ENCODE measurements at places on chromosomes 2 and 18. TPM values are rescaled to one million over a fixed set of nuclear protein-coding genes. Genes with fewer than 3 reads are reported as not detected.

DPP10 gene
- total RNA-seq: 73.0 TPM

DNA sequence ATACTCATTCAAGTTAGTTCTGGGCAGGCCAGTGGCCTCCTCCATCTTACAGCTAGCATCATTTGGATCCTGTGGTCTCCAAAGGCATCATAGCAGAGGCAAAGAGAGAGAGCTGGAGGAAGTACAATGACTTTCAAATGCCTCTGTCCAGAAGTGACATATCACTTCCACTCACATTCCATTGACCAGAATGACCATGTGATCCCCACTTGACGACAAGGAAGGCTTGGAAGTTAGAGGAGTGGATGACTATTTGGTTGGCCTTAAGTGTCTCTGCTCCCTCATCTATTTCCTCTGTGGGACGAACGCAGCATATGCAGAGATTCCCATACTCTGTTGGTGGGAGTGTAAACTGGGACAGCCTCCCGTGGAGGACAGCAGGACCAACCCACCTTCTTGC, 27.8 kb upstream of the MLPH start:
- no peak for DNase-seq

GRCh38 chr18:24831871-24832665, 371.6 kb downstream of the HRH4 start:
- no peak for DNase-seq

DNA sequence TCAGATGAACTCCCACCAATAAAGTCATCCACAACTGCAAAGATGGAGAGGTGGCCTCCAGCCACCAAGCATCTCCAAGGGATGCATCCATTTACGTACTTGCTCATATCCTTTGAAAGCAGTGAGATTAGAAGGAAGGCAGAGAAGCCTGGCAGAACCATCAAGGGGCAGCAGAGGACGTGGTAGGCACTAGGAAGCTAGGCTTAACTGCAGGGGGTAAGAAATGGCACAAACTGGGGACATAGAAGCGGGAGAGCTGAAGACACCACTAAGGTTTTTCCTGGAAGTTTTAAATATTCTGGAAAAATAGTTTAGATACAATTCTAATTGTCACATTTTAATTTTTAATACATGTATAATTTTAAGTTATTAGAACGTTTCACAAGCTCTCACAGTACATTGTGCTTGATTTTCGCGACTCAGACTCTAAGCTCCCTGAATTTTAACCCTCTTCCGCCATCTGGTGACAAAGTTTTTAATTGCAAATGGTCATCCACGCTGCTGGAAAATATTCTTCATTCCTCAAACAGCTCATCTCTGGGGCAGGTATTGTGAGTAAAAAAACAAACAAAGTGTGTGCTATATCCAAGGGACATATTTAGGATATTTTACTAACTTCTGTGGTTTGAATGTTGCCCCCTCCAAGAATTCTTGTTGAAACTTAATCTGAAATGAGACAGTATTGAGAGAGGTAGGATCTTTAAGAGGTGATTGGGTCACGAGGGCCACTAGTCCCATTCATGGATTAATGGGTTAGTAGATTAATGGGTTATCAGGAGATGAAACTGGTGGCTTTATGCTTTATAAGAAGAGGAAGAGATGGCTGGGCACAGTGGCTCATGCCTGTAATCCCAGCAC, 1.6 kb upstream of the PSTPIP2 start:
- no peak for DNase-seq

DNA sequence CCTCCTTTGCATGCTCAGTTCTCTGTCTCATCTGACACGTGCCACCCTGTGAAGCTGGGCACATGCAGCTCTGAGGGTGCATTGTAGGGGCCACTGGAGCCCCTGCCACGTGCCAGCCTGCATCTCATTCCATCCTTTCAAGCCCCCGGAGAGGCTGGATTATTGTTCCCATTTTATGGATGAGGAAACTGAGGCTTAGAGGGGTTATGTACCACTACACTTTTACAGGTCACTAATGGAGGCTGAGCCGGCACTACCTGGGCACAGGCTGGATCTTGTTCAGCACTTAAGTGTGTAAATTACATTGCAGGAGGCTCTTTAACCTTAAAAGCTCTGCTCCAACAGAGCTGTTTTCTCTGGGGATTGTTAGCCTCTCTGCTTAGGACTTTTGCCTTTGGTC, 47.5 kb downstream of the KCNIP3 start:
- DNase-seq: no peak

DNA sequence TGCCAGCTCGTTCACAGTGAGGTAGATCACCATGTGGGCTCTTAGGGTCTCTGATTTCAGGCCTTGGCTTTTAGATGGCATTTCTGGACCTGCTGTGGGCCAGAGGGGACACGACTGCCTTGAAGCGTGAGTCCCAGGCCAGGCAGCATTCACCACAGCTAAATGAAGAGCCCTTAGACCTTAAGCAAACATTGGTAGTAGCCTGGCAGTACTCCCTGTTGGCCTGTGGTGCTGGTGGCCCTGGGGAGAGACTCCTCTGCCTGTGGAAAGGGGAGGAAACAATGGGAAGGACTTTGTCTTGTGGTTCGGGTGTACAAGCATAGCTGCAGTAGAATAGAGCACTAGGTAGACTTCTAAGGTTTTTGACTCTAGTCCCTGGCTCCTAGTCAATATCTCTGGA, 456.0 kb upstream of the DCC start:
- no peak for DNase-seq

All from mesothelial cell of epicardium (in vitro differentiated cells).